ENCODE measurements at places on chromosomes 4 and X.

DNA sequence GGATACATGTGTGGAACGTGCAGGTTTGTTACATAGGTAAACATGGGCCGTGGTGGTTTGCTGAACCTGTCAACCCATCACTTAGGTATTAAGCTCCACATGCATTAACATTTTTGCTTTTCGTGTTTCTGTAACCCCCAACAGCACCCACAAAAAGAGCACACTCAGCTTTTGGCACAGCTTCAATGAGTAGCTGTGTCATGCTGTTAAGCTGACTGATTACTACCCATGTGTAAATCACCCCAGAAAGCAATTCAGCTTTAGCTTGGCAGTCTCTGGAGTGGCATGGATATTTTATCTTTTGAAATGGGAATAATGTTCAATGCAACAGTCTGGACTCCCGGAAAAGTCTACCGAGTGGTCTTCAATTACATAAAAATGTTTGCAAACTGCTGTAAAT is 734.3 kb downstream of the STIM2 start:
- no peaks in the 10 kb centered on the region for H3K36me3 ChIP-seq
- DNase-seq = no peak
- no peaks in the 10 kb centered on the region for H3K4me1 ChIP-seq
- no peak overlapping the region for H3K4me3 ChIP-seq
- no peak overlapping the region for H3K27ac ChIP-seq

DNA sequence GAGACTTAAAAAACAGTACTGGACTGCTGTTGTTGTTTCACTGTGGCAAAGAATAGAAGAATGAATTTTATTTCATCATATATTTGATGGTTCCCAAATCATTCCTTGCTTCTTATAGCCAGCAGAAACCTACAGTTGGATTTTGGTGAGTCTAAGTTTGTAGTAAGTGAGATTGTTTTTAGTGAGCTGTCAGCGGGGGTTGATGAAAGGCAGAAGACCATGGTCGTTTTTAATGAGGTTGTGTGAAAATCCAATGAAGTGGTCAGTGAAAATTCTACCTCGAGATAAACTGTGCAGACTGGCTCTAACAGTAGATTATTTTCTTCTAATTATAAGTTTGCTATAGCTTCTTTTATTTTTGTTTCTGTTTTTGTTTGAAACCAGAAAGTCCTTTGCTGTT is 36.2 kb downstream of the ANAPC4 start:
- peaks cover 11% of the 10 kb centered on the region for H3K36me3 ChIP-seq
- H3K4me3 ChIP-seq = no peak overlapping the region
- no peak overlapping the region for H3K27ac ChIP-seq
- DNase-seq = no peak
- no peaks in the 10 kb centered on the region for H3K27me3 ChIP-seq

- no peak overlapping the region for H3K4me3 ChIP-seq
- H3K27ac ChIP-seq = no peak overlapping the region
- H3K27me3 ChIP-seq = peaks cover 21% of the 10 kb centered on the region
- H3K36me3 ChIP-seq = no peaks in the 10 kb centered on the region
- no peak for DNase-seq
Observed at GRCh38 chr4:1055721-1056590, 44.5 kb downstream of the FGFRL1 start.

GRCh38 chrX:120309873-120310705 is 1.2 kb downstream of the TMEM255A start:
- H3K36me3 ChIP-seq = no peaks in the 10 kb centered on the region
- H3K4me1 ChIP-seq = no peaks in the 10 kb centered on the region
- no peak for DNase-seq
- no peak overlapping the region for H3K4me3 ChIP-seq
- H3K27ac ChIP-seq = no peak overlapping the region

GRCh38 chr4:3285558-3286334 is 7.1 kb upstream of the RGS12 start:
- no peak for DNase-seq
- H3K27me3 ChIP-seq = peaks cover 2% of the 10 kb centered on the region
- no peak overlapping the region for H3K4me3 ChIP-seq
- no peaks in the 10 kb centered on the region for H3K36me3 ChIP-seq
- H3K27ac ChIP-seq = no peak overlapping the region

DNA sequence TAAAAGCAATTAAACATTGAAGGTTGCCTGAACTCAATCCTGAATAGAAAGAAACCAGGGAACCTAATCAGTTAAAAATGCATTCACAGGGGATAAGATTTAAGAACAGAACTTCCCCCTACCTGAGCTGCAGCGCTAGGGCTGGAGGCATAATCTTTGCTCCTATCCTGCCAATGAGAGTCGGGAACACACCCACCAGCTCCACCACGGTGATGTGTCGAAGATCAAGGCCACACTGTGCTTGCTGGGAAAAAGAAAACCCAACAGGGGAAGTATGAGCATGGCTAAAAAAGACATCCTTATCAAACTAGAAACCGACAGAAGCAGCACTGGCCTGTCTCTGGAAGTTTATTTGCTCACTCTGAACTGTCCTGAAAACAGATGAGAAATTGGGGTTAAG is 66.3 kb downstream of the SRPX start:
- no peaks in the 10 kb centered on the region for H3K27me3 ChIP-seq
- no peak overlapping the region for H3K4me3 ChIP-seq
- H3K27ac ChIP-seq = no peak overlapping the region
- no peaks in the 10 kb centered on the region for H3K4me1 ChIP-seq
- DNase-seq = no peak

GRCh38 chr4:177051473-177052060 is 258.1 kb upstream of the NEIL3 start:
- H3K27ac ChIP-seq = no peak overlapping the region
- no peaks in the 10 kb centered on the region for H3K36me3 ChIP-seq
- H3K4me3 ChIP-seq = no peak overlapping the region
- H3K4me1 ChIP-seq = peaks cover 3% of the 10 kb centered on the region
- H3K27me3 ChIP-seq = peaks cover 2% of the 10 kb centered on the region

- no peaks in the 10 kb centered on the region for H3K27me3 ChIP-seq
- H3K4me3 ChIP-seq = no peak within 1 kb of the TSS
- no peak within 1 kb of the TSS for H3K27ac ChIP-seq
- no peaks in the 10 kb centered on the region for H3K4me1 ChIP-seq
Observed at GRCh38 chrX:136531951-136532350, at the start of gene VGLL1. TSS of gene VGLL1 (plus strand) at chrX:136532215. CDS start at chrX:136536021, 3,806 bp downstream.

DNA sequence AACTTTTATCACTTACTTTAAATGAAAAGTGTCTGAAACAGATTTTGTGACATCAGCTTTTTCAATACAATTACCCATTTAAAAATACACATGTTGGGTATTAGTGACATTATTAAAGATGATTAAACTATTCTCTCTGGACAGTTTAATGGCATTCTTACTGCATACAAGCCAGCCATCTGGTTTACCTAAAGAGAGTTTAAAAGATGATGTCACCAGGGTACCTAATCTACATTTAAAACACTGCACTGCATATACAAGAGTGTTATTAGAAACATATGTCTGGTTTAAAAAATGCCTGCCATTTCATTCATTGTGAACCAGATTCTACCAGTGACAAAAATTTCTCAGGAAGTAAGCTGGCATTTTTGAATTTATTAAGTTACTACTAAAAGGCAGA is 919.1 kb downstream of the ADGRL3 start:
- no peak overlapping the region for H3K27ac ChIP-seq
- DNase-seq = no peak
- no peaks in the 10 kb centered on the region for H3K4me1 ChIP-seq
- H3K27me3 ChIP-seq = no peaks in the 10 kb centered on the region
- no peaks in the 10 kb centered on the region for H3K36me3 ChIP-seq

- H3K4me1 ChIP-seq = peaks cover 12% of the 10 kb centered on the region
- peak; percentile 88 for DNase-seq
- no peaks in the 10 kb centered on the region for H3K36me3 ChIP-seq
Observed at GRCh38 chr4:142549726-142550463, 296.2 kb downstream of the INPP4B start.

GRCh38 chrX:40368611-40369061 is 212.1 kb upstream of the ATP6AP2 start:
- no peak for DNase-seq
- H3K4me3 ChIP-seq = no peak overlapping the region
- no peaks in the 10 kb centered on the region for H3K27me3 ChIP-seq
- H3K4me1 ChIP-seq = no peaks in the 10 kb centered on the region

DNA sequence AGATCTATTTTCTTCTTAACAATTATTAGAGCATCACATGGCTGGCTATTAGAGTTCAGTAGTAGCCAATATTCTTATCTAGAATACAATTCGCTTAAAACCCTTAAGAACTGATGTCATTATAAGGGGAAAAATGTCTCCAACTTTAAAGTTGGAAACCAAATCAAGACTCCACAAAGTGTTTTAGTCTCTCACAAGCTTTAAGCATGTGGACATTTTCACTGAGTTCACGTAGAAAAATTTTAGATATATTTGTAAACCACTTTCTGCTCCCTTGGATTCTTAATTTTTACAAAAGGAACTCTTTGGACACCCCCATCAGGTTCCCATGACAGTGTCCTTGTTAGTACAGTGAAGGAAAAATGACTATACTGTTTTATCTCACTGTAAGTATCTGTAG is 123.9 kb upstream of the NAP1L5 start:
- H3K27ac ChIP-seq = no peak overlapping the region
- DNase-seq = no peak
- peaks cover 17% of the 10 kb centered on the region for H3K4me1 ChIP-seq
- H3K4me3 ChIP-seq = no peak overlapping the region
- no peaks in the 10 kb centered on the region for H3K27me3 ChIP-seq

DNA sequence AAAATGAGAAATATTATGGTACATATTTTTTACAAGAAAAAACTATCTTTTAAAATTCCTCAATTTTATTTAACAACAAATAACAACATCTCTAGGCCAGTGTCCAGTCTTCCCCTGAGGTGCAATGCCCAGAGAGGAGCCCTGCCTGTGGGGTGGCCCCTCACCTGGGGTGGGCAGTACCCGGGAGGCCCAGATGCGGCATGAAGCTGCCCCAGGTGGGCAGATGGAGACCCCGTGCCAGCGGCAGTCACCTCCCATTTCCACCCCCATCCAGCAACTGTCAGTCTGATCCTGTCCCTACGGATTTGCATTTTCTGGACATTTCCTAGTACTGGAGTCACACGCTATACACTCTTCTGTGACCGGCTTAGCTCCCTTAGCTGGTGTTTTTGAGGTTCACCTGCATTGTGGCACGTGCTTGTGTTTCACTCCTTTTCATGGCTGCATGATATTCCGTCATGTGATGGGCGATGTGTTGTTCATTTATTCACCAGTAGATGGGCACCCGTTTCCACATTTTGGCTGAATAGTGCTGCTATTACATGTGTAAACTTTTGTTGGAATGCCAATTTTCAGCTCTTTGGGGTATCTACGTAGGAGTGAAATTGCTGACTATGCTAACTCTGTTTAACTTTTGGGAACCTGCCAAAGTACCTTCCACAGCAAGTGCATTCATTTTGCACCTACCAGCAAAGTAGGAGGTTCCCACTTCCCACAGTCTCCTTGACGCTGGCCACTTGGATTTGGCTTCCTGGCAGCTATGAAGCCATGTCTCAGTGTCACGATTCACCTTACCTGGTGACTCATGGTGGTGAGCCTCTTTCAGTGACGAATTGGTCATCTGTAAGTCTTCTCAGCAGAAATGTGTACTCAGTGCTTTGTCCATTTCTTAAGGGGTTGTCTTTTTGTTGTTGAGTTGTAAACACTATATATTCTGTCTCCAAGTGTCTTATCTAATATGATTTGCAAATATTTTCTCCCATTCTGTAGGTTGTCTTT is 11.7 kb upstream of the MAEA start:
- no peaks in the 10 kb centered on the region for H3K36me3 ChIP-seq
- no peak for DNase-seq
- no peaks in the 10 kb centered on the region for H3K27me3 ChIP-seq

- no peaks in the 10 kb centered on the region for H3K27me3 ChIP-seq
- no peak overlapping the region for H3K4me3 ChIP-seq
- no peak for DNase-seq
- H3K36me3 ChIP-seq = no peaks in the 10 kb centered on the region
Observed at GRCh38 chr4:120218981-120219380, 152.3 kb upstream of the MAD2L1 start.

GRCh38 chr4:176575141-176575730 is 217.5 kb downstream of the VEGFC start:
- peaks cover 9% of the 10 kb centered on the region for H3K27me3 ChIP-seq
- H3K27ac ChIP-seq = no peak overlapping the region
- DNase-seq = no peak
- no peaks in the 10 kb centered on the region for H3K4me1 ChIP-seq
- no peaks in the 10 kb centered on the region for H3K36me3 ChIP-seq
- H3K4me3 ChIP-seq = no peak overlapping the region

- no peak overlapping the region for H3K4me3 ChIP-seq
- H3K36me3 ChIP-seq = no peaks in the 10 kb centered on the region
- DNase-seq = no peak
Observed at GRCh38 chr4:11821772-11822430, 393.2 kb upstream of the HS3ST1 start.

- no peak overlapping the region for H3K27ac ChIP-seq
- no peaks in the 10 kb centered on the region for H3K27me3 ChIP-seq
- H3K4me1 ChIP-seq = no peaks in the 10 kb centered on the region
- H3K36me3 ChIP-seq = no peaks in the 10 kb centered on the region
- peak; percentile 25 for DNase-seq
- H3K4me3 ChIP-seq = no peak overlapping the region
Observed at GRCh38 chrX:23554304-23554703, 113.0 kb upstream of the PRDX4 start.

DNA sequence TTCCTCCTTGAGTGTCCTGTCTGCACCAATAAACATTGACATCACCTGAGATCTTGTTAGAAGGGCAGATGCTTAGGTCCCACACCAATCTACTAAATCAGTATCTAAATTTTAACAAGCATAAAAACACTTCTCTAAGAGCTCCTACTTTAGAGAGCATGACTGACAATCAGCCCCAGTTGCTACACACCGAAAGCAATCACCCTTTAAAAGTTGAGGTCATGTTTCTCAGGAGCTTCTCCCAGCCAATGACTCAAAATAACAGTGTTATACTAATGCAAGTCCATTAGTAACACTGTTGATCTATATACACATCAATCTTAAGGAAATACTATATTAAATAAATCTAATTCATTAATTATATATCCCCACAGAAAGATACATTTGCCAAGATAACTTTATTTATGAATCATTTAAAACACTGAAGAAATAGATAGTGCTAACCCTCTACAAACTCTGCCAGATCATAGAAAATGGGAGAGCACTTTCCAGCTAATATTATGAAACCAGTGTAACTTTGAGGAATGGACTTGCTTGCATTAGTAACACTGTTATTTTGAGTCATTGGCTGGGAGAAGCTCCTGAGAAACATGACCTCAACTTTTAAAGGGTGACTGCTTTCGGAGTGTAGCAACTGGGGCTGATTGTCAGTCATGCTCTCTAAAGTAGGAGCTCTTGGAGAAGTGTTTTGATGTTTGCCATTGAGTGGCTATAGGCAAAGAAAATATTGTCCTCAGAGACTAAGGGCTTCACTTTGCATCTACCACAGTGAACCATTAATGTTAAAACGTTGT is 109.8 kb upstream of the HDX start:
- H3K4me3 ChIP-seq = no peak overlapping the region
- H3K27me3 ChIP-seq = no peaks in the 10 kb centered on the region
- no peak overlapping the region for H3K27ac ChIP-seq
- DNase-seq = no peak
- H3K36me3 ChIP-seq = no peaks in the 10 kb centered on the region

All from endothelial cell of umbilical vein (primary cell).